ENCODE measurements at places on chromosomes 12 and 14. TPM values are rescaled to one million over a fixed set of nuclear protein-coding genes. Genes with fewer than 3 reads are reported as not detected.

Gene IL22
- not detected for total RNA-seq

- no peak for DNase-seq
These were observed 342.4 kb upstream of the FLRT2 start for GRCh38 chr14:85187521-85187920.

- no peak for DNase-seq
These were observed 712.6 kb upstream of the TBX3 start for GRCh38 chr12:115396567-115396966.

- DNase-seq: no peak
These were observed 95.6 kb upstream of the NRXN3 start for GRCh38 chr14:78074561-78074960.

GRCh38 chr14:99527026-99527425 is 45.8 kb downstream of the CCNK start:
- no peak for DNase-seq
